Vagina (tissue), 2 donors: ENCODE measurements at places on chromosomes 12 and 14. TPM values are rescaled to one million over a fixed set of nuclear protein-coding genes. Genes with fewer than 3 reads are reported as not detected.

- no peak overlapping the region for H3K4me3 ChIP-seq
- no peaks in the 10 kb centered on the region for H3K36me3 ChIP-seq
- no peak overlapping the region for H3K27ac ChIP-seq
- H3K27me3 ChIP-seq: no peaks in the 10 kb centered on the region
- no peaks in the 10 kb centered on the region for H3K4me1 ChIP-seq
These were observed 307.3 kb upstream of the PRKD1 start for GRCh38 chr14:30234966-30235365.

DNA sequence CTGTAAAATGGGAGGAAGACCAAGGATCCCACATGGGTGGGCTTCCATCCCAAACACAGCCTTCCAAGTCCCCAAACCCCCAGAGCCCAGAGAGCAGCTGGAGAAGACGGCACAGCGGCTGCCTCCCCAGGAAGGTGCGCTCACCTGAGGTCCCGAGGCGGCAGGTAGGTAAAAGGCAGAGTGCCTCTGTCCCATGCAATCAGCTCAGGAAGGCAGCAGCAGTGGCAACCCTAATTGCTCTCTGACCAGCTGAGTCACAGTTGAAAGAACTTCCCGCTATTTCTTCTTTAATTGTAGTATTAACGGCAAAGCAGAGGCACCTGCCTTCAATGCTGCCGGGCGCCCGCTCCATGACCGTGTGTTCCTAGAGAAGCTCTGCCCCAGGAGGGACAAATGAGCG, 91.1 kb upstream of the BCL11B start:
- no peak for DNase-seq
- H3K27me3 ChIP-seq: no peaks in the 10 kb centered on the region
- H3K36me3 ChIP-seq: no peaks in the 10 kb centered on the region
- H3K4me1 ChIP-seq: no peaks in the 10 kb centered on the region

- no peak for DNase-seq
- no peaks in the 10 kb centered on the region for H3K4me1 ChIP-seq
- H3K4me3 ChIP-seq: no peak overlapping the region
- H3K27ac ChIP-seq: no peak overlapping the region
- H3K36me3 ChIP-seq: no peaks in the 10 kb centered on the region
These were observed 12.3 kb downstream of the CCDC91 start for GRCh38 chr12:28202374-28203130.

GRCh38 chr14:95520346-95520745, 3.9 kb upstream of the SYNE3 start:
- no peak overlapping the region for H3K4me3 ChIP-seq
- H3K27ac ChIP-seq: peak overlapping the region; percentile 71
- DNase-seq: no peak
- H3K4me1 ChIP-seq: peaks cover 66% of the 10 kb centered on the region
- H3K27me3 ChIP-seq: no peaks in the 10 kb centered on the region

The GPX2 gene
- 77.3 TPM for total RNA-seq

The EMP1 gene
- 675 TPM for total RNA-seq
